ENCODE measurements at places on chromosomes 5 and 9. TPM values are rescaled to one million over a fixed set of nuclear protein-coding genes. Genes with fewer than 3 reads are reported as not detected.

DNA sequence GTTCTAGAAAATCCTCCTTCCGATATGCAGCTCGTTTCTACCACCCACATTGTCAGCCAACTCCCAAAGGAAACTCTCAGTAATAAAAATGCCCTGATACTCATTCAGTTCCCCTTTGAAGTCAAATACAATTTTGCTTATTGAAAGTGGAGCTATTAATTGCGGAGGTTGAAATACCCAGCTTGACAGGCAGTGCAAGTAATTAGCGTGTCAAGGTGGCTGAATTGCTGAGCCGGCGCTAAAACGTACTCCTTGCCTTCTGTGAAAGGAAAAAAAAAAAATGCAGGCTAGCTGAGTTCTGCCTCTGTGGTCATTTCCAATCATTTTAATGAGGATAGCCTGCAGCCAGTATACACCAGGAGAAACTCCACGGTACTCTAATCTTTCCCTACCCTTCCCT is 165.5 kb downstream of the RORB start:
- H3K36me3 ChIP-seq = no peaks in the 10 kb centered on the region
- H3K4me3 ChIP-seq = no peak overlapping the region
- no peak overlapping the region for H3K27ac ChIP-seq
- H3K4me1 ChIP-seq = no peaks in the 10 kb centered on the region
- no peaks in the 10 kb centered on the region for H3K27me3 ChIP-seq

DNA sequence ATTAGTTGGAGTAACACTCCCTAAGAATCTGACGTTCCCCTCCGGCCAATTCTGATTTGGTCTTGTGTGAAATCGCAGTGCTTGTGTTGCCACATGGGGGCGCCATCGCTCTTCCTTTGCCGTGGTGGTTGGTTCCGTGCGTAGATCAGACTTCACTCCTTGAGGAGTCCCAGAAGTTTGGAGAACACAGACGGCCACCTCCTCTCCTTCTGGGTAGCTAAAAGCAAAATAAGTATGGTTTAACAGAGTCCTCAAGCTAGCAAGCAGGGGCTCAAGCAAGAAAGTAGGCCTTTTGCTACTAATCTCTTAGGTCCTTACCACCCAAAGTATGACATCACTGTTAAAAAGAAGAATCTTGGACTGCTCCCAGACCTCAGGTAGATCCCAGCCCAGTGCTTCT is 59.5 kb downstream of the HSPA4 start:
- no peak overlapping the region for H3K27ac ChIP-seq
- no peaks in the 10 kb centered on the region for H3K36me3 ChIP-seq

DNA sequence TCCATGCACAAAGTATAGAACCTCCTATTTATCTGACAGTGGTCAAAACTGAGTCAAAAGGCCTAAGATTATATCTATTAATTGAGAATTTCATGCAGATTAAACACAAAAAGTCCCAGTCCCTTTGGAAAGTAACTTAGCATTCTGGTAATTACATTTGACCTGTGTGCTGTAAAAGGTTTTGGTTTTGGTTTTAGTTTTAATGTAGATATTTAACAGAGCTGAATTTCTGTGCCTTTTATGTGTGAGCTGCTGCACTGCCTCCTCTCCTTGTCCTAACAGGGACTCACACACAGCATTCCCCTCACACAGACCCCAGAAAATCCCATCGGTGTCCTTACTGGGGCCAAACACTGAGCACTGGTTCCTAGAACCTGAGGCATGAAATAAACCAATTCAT is 31.0 kb upstream of the FSD1L start:
- DNase-seq = peak; percentile 6
- no peak overlapping the region for H3K4me3 ChIP-seq
- H3K27ac ChIP-seq = no peak overlapping the region
- H3K4me1 ChIP-seq = no peaks in the 10 kb centered on the region
- H3K27me3 ChIP-seq = peaks cover 2% of the 10 kb centered on the region

DNA sequence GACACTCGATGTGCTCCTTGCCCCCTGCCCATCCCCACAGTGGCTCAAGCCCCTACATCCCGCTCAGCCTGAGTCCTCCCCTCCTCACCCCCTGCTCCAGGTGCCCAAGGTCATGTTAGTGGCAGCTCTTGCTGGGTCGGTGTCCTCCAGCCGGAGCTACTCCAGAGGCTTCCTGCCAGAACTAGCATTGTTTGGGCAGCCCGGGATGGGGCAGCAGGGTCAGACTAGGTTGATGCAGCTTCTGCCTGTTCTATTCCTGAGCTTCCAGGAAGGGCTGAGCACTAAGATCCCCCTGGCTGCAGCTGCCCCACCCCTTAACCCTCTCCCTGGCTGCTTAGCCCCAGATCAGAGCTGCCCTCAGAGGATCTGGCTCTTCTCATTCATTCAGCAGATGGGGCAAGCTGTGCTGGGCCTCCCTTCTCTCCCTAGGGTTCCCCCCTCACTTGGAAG is 671 bp downstream of the RGS14 start:
- no peak for DNase-seq
- no peaks in the 10 kb centered on the region for H3K27me3 ChIP-seq
- H3K36me3 ChIP-seq = no peaks in the 10 kb centered on the region
- H3K4me3 ChIP-seq = peak overlapping the region; percentile 78
- peaks cover 80% of the 10 kb centered on the region for H3K4me1 ChIP-seq

- peaks cover 76% of the 10 kb centered on the region for H3K36me3 ChIP-seq
- no peaks in the 10 kb centered on the region for H3K27me3 ChIP-seq
- no peak overlapping the region for H3K4me3 ChIP-seq
Observed at GRCh38 chr5:43295202-43295601, 18.0 kb downstream of the HMGCS1 start.

The AGXT2 gene
- not detected for total RNA-seq

- no peaks in the 10 kb centered on the region for H3K27me3 ChIP-seq
- no peak overlapping the region for H3K27ac ChIP-seq
- H3K4me1 ChIP-seq = peaks cover 23% of the 10 kb centered on the region
- peaks cover 20% of the 10 kb centered on the region for H3K36me3 ChIP-seq
- DNase-seq = no peak
Observed at GRCh38 chr5:96699186-96699820, 37.1 kb downstream of the CAST start.

DNA sequence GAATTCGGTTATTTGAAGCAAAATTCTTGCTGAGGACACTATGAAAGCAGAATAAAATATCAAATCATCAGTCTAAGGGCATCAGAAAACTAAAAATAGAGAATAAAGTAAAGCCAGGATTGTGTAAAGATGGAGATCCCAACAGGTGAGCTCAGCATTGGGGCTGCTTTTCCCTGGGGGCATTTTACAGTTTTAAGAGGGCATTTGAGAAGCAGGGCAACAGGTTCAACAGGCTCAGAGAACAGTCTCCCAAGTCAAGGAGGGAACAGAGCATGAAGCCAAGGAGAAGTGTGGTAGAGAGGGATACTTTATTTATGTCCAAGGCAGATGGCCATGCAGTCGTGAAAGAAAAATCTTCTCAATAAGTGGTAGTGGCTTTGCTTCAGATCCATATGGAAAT is 145.4 kb downstream of the SYK start:
- no peaks in the 10 kb centered on the region for H3K36me3 ChIP-seq
- no peak for DNase-seq
- H3K27ac ChIP-seq = no peak overlapping the region
- peaks cover 6% of the 10 kb centered on the region for H3K27me3 ChIP-seq
- no peak overlapping the region for H3K4me3 ChIP-seq
- H3K4me1 ChIP-seq = no peaks in the 10 kb centered on the region

The PKD2L2 gene
- total RNA-seq = not detected

The PCDHGB1 gene
- total RNA-seq = not detected
